Mucosa of descending colon (tissue), 3 donors: ENCODE measurements at places on chromosomes 3 and 15. TPM values are rescaled to one million over a fixed set of nuclear protein-coding genes. Genes with fewer than 3 reads are reported as not detected.

DNA sequence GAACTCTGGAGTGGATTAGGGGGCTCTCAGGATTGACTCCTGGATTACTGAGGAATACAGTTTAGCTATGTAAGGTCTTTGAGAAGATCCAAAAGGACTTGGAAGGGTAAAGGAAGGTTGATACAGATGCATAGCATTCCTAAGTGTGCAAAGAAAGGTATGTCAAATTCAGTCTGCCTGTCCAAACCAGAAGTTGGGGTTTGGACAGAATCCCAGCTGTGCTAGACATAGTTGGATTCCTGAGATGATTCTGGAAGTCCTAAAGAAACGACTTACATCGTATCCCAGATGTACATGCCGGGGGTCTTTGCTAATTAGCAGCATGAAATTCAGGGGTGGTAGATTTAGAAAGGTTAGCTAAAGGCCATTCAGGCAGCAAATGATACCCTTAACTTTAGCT, 97.7 kb upstream of the TSPAN3 start:
- DNase-seq = no peak

DNA sequence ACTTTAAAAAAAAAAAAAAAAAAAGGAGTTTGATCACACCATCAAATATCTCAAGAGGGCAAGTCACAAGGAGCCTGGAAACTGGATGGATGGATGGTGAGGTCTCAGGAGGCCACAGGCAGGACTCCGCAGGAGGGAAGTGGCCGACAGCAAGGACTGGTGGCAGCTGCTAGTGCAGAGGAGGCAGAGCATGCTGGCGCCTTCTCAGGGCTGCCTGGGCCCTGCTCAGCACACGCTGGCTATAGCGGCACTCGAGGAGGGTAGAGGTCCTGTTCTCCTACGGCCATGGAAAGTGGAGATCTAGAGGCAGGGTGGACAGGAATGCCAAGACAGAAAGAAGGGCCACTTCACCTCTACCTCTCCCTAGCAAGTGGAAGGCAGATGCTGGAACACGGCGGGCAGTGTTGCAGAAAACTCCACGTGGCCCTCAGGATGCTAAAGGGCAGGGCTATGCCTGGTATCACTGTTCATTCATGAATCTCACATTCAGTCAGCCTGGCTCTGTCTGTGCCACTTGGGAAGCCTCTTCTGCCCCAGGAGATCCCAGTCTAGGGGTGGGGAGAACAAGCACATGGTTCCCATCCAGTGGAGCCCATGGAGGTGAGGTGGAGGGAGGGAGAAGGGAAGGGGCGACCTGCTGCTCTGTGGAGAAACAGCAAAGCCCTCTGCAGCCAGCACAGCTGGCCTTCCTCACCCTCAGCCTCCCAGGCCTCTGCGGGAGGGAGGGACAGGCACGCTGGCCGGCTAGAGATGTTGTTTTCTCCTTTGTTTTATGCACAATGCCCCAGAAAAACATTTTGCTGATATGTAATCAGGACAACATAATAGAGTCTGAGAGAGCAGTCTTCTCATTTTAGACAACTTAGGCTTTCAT, 71.0 kb downstream of the OXNAD1 start:
- DNase-seq = no peak

GRCh38 chr3:12462159-12462947, 21.9 kb upstream of the TSEN2 start:
- peak; percentile 65 for DNase-seq

Gene LNP1
- total RNA-seq = 1.3 TPM

Gene TTC23
- 26.8 TPM for total RNA-seq

Gene HYAL1
- total RNA-seq = 10.0 TPM
